GM06990 (cell line): ENCODE measurements at places on chromosomes 5 and 9.

DNA sequence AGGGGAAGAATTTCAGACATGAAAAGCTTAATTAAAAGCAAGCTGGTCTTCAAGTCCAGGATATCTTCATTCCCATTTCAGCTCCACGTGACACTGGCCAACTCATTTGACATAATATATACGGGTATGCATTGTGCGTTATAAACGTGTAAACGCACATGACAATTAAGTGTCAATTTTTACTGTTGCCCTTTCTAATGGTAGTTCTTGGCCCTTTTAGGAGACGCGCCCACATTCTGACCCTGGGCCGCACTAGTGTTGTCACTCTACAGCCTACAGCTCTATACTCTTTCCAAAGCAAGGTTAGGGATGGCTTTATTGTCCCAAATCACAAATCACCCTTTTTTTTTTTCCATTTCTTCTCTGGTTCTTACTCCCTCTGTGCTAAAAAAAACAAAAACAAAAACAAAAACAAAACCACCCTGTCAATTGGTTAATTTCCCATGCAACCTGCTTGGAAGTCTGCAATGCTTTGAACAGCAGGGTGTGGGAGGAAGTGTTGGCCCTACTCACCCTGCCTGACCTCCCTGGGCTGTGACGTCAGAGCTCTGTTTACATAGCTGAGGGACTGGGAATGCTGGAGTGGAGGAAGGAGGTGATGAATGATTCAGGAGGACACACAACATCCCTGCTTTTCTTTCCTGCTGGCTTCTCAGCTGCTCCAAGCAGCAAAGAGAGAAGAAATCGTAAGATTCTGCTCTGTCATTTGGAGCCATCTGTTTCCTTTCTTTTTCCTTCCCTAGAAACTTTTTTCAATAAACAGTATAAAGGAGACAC, 19.3 kb downstream of the RFK start:
- DNase-seq = no peak

DNA sequence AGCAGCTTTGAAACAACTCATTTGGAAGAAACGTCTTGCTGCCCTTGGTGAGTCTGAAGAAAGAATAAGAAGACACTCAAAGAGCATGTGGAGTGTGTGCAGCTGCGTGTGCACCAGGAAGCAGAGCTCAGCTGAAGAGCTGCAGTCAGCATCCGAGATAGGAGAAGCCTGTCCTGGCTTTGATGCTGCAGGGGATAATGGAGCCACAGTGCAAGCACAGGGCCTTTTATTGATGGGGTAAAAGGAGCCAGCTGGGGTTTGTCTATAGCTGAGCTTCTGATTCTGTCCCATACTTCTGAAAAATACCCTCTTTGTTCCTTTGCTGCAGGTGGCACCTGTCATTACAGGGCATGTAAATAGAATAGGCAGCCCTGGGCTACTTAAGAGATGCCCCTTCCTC, 375.7 kb upstream of the ZNF462 start:
- DNase-seq = no peak

GRCh38 chr5:179150011-179150410, 89.8 kb downstream of the ZNF354C start:
- DNase-seq = no peak

GRCh38 chr9:89025553-89025952, 34.3 kb downstream of the S1PR3 start:
- no peak for DNase-seq

GRCh38 chr5:963673-964531, 44.7 kb upstream of the NKD2 start:
- no peak for DNase-seq
